ENCODE measurements at places on chromosomes 13 and 19.

DNA sequence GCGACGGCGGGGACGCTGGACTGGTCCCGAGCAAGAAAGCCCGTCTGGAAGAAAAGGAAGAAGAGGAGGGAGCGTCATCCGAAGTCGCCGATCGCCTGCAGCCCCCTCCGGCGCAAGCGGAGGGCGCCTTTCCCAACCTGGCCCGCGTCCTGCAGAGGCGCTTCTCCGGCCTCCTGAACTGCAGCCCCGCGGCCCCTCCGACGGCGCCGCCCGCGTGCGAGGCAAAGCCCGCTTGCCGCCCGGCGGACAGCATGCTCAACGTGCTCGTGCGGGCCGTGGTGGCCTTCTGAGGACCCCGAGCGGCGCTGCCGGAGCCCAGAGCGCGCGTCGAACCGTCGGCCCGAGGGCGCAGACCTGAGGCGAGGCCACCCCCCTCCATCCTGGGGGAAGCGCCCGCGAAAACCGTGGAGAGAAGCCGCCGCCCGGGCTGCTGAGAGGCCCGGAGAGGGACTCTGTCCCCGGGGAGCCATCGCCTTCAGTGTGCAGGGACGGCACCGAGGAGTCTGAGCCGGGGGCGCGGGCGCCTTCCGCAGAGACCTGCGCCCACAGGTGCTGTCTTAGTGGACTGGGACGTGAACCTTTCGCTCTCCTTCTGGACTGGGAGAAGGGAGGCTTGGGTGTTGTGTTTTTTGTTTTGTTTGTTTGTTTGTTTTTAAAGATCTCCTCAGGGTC is 3.5 kb downstream of the IER2 start:
- no peak for DNase-seq

DNA sequence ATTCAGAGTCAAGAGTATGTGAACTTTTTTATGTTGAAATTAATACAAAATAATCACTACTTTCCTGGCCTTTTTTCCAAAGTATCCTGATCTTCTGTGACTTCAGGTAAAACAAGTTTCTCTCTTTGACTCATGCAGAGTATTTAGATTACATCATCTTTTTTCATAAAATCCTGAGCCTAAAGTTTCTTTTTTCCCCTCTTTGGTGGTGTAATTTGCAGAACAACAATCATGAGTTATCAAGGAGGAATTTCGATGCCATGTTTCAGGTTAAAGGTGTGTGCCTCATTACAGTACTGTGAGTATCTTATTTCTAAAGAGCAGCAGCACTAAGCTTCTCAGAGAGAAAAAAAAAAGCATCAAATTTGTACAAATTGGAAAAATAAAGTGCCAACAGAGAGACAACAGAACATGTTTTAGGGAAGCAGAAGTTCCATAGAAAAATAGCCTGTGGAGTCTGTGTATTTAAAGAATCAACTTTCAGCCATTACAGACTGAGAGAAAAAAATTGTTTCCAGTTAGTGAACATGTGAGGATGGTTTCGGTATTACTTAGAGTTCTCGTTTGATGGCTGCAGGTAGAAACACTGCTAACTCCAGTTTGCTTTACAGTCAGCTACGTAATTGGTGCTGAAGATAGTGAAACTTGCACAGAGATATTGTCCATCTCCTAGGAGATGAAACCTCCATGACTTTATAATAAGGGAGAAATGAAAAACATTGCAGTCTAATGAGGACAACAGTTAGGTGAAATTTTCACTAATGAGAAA is 78.1 kb upstream of the PCDH9 start:
- DNase-seq, result no peak

GRCh38 chr13:101949681-101950080 is 452.2 kb downstream of the FGF14 start:
- no peak for DNase-seq

- DNase-seq, result no peak
Measured at GRCh38 chr19:57664269-57665127, 4.2 kb upstream of the ZSCAN4 start.

DNA sequence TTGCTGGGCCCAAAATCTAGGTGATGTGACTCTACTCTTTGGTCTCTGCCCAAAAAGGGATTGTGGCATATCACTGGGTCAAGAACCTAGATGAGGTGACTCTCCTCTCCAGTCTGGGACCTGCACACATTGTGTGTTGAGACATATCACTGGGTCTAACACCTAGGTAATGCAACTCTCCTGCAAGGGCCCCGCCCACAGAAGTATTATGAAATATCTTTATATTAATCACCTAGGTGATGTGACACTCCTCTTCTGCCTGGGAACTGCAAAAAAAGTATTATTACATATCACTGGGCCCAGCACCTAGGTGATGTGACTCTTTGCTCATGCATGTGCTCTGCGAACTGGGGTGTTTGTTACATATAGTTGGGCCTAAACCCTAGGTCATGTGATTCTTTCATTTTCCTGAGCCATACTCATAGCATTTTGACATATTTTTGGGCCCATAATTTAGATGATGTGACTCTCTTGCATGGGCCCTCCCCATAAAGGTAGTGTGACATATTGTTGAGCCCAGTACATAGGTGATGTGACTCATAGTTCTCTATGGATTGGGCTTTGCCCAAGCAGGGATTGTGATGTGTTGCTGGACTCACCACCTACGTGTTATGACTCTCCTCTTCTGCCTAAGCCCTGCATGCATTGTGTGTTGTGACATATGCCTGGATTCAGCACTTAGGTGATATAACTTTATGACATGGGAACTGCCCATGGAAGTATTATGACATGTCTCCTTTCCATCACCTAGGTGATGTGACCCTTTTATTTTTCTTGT is 11.2 kb upstream of the ZNF681 start:
- DNase-seq, result no peak

DNA sequence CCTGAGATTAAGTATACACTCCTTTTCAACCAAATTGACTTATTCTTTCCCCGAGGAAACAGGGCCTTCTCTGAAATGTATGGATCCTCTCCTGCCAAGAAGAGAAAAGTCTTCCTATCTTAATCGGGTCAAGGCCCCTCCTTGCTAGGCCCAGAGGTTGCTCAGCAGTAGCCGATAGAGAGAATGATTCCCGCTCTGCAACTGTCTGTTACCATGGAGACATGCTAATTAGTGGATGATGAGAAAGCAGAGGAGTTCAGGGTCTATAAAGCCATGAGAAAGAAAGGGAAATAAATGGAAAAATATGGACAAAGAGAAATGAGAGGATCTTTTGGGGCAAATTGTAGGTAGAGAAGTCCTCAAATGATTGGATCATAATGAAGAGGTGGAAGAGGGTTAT is 103.5 kb downstream of the POU4F1 start:
- DNase-seq, result no peak

DNA sequence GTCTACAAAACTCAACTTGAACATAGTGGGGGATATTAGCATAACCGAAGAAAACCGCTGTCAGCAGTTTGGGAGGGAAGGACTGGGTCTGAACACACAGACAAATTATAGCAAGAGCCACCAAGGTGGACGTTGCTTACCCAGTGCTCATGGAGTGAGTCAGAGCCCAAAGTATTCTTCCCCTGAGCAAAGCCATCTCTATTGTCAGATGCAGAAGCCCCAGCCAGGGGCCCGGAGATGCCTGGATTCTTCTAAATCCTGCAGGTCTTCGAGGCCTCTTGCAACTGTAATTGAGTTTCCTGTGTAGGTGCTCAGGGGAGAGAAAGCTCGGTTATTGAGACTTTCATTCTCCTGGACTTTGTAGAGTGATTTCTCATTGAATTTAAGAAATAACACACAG is 384.5 kb downstream of the IRS2 start:
- no peak for DNase-seq

- DNase-seq, result no peak
Measured at GRCh38 chr13:70415136-70415535, 306.9 kb upstream of the KLHL1 start.

- DNase-seq, result no peak
Measured at GRCh38 chr19:51258165-51259160, 7.6 kb downstream of the SIGLECL1 start.

DNA sequence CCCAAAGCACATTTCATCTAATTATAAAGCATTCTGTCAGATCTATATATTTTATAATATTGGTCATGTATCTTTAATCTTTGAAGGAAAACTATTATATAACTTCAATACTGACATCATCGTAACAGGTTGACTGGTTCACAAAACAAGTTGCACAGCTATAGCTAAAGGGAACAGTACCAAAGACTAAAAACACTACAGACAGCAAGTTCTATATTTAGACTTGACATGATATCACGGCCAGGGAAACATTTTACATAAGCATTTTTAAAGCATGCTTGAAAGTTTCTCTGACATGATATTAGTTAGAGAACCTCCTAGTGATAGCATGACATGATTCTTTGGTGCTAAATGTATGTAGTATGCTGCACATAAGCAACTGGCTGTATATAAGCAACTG is 182.5 kb downstream of the NDFIP2 start:
- no peak for DNase-seq

GRCh38 chr13:110463871-110464510 is 97.5 kb downstream of the RAB20 start:
- DNase-seq, result no peak

GRCh38 chr19:58479303-58479702 is 3.2 kb downstream of the ZNF446 start:
- no peak for DNase-seq

- DNase-seq, result no peak
Measured at GRCh38 chr13:80571346-80572307, 230.7 kb upstream of the SPRY2 start.

GRCh38 chr19:10983026-10983425 is 22.2 kb downstream of the SMARCA4 start:
- no peak for DNase-seq

GRCh38 chr19:54299515-54299914 is 13.5 kb downstream of the LILRA5 start:
- no peak for DNase-seq

- no peak for DNase-seq
Measured at GRCh38 chr19:40280608-40281221, 4.4 kb downstream of the AKT2 start.

- DNase-seq, result no peak
Measured at GRCh38 chr13:48004201-48004600, 3.1 kb upstream of the SUCLA2 start.

Measured in cortex of kidney (tissue), 1 donor.